ENCODE measurements at places on chromosomes 16 and 17. TPM values are rescaled to one million over a fixed set of nuclear protein-coding genes. Genes with fewer than 3 reads are reported as not detected.
A peak's percentile ranks its signal among the peaks of the same experiment; 100 is the strongest.

- H3K36me3 ChIP-seq, result peaks cover 8% of the 10 kb centered on the region
- no peak overlapping the region for H3K4me3 ChIP-seq
- peaks cover 58% of the 10 kb centered on the region for H3K4me1 ChIP-seq
- DNase-seq, result no peak
- no peaks in the 10 kb centered on the region for H3K27me3 ChIP-seq
- peak overlapping the region; percentile 95 for H3K27ac ChIP-seq
Observed at GRCh38 chr17:7559320-7560171, 996 bp downstream of the TNFSF13 start.

DNA sequence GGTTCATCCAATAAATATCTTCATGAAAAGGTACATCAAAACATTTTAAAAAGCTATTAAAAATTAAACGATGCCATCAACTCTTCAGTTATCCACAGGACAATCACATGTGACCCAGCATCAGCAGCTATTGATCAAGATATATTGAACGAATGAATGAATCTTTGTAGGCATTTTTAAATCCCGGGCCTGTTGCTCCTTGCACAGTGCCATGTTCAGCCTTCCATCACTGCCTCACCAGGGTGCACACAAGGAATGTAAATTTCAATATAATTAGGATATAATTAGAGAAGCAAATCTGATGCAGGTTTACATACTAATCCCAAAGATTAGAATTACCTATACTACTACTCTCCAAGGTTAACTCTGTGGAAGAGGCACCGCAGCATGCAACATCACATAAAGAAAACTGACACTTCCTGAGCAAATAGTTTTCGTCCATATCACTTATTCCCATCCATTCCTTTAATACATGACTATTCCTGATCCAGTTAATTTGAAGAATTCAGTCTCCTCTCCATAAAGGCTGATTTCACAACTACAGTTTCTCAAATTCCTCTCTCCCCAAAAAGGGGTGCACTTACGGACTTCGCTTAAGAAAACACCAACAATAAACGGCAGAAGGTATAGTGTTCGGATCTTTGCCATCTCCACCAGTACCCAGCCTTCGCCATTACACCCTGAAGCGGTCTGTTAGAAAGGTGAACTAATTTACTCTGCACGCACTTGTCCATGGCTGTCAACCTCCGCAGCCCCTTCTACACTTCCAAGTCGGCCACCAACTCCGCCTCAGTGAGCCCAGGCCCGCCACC, 938 bp downstream of the NCOR1 start:
- peak overlapping the region; percentile 96 for H3K27ac ChIP-seq
- peaks cover 18% of the 10 kb centered on the region for H3K4me1 ChIP-seq
- no peaks in the 10 kb centered on the region for H3K36me3 ChIP-seq
- no peak for DNase-seq
- no peaks in the 10 kb centered on the region for H3K27me3 ChIP-seq
- H3K4me3 ChIP-seq, result peak overlapping the region; percentile 57

GRCh38 chr17:32488177-32488542, 1.4 kb downstream of the CDK5R1 start:
- no peaks in the 10 kb centered on the region for H3K36me3 ChIP-seq
- DNase-seq, result no peak
- peaks cover 28% of the 10 kb centered on the region for H3K4me1 ChIP-seq
- H3K27me3 ChIP-seq, result no peaks in the 10 kb centered on the region
- H3K27ac ChIP-seq, result no peak overlapping the region

APPBP2 gene
- polyA plus RNA-seq, result 36.8 TPM

GRCh38 chr17:33469911-33470310, 176.8 kb upstream of the ASIC2 start:
- H3K27me3 ChIP-seq, result no peaks in the 10 kb centered on the region
- no peak overlapping the region for H3K4me3 ChIP-seq
- H3K4me1 ChIP-seq, result no peaks in the 10 kb centered on the region
